Hypothalamus (tissue), 51 donors: ENCODE measurements at places on chromosomes 4 and X.

DNA sequence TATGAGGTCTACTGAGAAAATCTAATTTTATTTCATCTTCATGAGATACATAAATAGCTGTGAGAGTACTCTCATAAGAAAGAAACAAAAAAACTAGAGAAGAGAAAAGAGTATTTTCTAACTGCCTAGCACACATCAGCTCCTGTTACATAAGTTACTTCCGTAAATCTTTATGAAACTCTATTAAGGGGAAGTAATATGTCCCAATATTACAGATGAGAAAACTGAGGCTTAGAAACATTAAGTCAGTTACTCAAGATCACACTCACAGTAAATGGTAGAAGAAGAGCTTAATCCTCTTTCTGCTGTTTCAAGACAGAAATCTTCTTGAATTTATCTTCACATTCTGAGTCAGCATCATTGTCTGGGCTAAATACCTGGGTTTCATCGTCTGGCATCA lies 164.1 kb downstream of the DTHD1 start:
- DNase-seq = no peak

- no peak for DNase-seq
Measured at GRCh38 chr4:20323991-20324390, 72.3 kb downstream of the SLIT2 start.

DNA sequence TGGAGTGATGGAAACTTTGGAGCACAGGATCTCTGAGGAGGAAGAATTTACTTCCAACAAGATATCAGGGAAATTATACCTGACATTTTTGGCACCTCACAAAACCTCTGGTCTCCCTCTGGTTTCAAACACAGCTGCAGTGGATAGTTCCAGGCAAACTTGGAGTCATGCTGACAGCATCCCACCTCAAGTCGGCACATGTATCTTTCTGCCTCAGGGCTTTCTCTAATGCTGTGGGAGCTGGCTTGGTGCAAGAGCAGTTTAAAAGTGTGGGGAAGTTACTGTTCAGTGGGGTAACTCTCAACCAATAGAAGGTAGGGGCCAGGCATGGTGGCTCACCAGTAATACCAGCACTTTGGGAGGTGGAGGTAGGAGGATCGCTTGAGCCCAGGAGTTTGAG lies 207.1 kb upstream of the NHS start:
- no peak for DNase-seq

DNA sequence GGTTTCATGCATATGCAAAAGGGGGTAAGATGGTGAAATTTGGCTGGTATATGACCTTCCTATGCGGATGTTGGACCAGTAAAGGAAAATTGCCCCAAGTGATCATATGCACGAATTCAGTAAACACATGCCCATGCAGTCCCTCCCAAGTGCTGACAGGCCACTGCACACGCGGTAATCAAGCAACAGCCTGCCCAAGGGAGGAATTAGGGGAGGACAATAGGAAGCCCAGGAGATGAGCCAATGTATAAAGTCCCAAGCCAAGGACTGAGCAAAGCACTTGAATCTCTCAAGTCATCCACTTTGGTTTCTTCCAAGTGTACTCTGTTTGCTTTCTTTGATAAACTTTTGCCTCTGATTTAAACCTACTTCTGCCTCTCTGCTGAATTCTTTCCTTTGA lies 21.1 kb downstream of the MAGEB16 start:
- DNase-seq = no peak

DNA sequence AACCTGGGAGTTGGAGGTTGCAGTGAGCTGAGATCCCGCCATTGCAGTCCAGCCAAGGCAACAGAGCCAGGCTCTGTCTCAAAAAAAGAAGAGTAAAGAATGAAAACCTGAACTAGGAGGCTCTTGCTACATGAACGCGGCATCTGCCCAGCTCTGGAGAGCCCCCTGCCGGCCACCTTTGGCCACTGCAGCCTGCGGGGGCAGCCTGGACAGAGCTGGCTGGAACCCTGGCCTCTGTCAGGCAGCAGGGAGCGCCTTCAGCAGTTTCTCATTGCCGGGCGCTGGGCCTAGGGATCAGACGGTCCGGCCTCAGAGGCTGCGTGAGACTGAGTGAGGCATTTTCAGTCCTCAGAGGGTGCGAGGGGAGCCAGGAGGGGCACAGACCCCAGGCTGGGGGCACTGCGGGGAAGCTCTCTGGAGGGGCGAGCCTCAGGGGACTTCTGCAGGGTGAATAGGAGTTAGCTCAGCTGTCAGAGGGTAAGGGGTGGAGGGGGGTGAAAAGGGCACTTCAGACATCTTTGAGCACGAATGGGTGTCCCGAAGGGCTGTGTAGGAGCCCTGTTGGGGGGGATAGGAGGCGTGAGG lies 17.5 kb downstream of the DOK7 start:
- peak; percentile 4 for DNase-seq

- no peak for DNase-seq
Measured at GRCh38 chrX:10356979-10357378, 200.2 kb downstream of the CLCN4 start.

GRCh38 chr4:4841156-4841555 lies 18.3 kb upstream of the MSX1 start:
- DNase-seq = no peak

GRCh38 chr4:32216502-32216901 lies 1496.3 kb downstream of the PCDH7 start:
- no peak for DNase-seq

DNA sequence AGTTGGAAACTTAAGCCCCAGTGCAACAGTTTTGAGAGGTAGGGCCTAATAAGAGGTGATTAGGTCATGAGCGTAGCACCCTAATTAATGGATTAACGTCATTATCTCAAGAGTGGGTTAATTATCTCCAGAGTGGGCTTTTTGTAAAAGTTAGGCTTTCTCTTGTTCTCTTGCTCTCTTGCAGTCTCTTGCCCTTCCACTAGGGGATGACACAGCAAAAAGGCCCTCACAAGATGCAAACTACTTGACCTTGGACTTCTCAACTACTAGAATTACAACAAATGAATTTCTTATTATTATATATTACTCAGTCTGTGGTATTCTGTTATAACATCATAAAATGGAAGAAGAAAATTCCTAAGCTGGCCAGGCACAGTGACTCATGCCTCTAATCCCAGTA lies 22.1 kb upstream of the NDST3 start:
- no peak for DNase-seq

GRCh38 chr4:10057023-10057395 lies 35.7 kb upstream of the SLC2A9 start:
- DNase-seq = no peak

- DNase-seq = no peak
Measured at GRCh38 chr4:133537780-133538281, 388.7 kb downstream of the PCDH10 start.

DNA sequence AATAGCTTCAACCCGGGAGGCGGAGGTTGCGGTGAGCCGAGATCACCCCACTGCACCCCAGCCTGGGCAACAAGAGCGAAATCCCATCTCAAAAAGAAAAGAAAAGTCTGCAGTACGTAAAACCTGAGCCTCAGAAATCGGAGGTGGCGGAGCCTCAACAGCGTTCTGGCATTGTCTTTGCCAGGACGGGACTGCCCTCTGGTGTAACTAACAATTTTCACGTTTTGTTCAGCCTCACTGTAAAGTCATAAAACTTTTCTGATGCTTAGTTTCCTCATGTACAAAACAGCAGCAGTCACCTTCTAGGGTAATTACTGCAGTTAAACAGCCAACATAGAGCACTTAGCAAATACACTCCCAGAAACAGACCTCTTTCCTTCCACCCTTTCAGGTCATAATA lies 121.7 kb downstream of the RBM47 start:
- no peak for DNase-seq

GRCh38 chrX:21440911-21441310 lies 66.7 kb downstream of the CNKSR2 start:
- no peak for DNase-seq

DNA sequence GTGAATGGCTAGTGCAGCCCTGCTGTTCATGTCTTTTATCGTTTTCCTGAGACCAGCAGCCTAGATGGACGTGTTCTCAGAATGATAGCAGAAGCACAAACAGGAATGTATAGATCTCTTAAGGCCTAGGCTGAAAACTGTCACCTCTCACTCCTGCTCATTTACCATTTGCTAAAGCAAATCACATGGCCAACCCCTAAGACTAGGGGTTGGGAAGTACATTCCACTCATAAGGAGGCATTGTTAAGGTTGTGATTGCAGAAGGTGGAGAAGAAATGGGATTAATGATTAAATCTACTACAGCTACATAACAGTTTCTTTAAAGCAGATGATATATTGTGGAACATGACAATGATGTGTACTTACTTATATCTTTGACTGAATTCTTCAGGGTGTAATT lies 536.8 kb upstream of the FTHL17 start:
- DNase-seq = no peak

DNA sequence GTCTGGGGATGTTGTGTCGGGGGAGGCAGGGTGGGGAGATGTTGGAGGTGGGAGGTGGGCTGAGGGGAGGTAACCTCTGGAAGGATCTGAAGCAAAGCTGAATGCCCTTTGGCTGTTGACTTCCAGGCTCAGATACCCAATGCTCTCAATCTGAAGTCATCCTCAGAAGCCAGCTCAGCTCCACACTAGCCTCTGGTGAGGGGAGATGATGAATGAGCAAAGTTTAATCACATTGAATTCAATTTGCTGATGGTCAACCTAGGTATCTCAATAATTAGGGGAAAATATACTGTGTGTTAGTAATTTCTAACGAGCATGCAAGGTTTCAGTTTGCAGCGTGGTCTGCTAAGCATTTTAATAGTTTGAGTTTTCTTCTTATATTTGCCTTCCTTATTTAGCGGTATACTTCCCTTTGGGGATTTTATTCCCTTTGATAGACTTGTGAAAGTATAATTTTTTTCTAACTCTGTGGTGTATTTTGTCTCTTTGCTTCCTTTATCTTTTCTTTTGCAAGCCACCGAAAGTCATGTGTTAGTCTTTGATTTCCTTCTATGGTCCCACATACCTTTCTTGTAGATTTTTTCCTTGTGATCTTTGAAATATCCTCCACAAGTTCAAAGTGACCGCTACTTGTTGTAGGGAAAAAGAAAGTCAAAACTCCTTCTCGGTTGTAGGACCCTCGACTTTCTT lies 146.3 kb upstream of the LEF1 start:
- no peak for DNase-seq

DNA sequence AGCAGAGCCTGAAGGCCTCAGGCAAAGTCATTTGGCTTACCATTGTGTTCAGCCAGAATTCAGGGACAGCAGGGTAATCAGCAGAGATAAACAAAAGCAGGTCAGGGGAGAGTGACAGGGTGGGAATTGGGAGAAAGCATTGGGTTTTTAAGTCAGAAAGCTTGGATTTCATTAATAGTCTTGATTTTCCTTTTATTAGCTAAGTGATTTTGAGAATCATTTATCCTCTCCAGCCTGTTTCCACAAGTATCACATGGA lies 410.1 kb downstream of the HNRNPD start:
- no peak for DNase-seq

GRCh38 chrX:79161655-79162054 lies 17.2 kb downstream of the GPR174 start:
- DNase-seq = no peak

DNA sequence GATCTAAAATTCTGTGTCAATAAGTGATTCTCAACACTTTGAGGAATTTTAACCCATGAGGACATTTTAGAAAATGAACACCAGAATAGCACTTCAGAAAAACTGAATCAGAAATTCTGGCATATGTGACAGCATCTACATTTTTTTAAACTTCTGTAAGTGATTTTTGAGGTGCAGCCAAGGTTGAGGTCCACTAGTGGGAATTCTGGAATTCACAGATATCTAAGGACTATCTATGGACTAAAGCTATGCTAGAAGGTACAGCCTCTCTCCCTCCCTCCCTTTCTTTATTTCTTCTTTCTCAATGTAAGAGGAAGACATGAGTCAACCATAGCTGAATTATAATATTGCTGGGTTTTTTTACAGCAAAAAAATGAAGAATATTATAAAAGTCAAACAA lies 508.2 kb upstream of the ATOH1 start:
- no peak for DNase-seq

- DNase-seq = no peak
Measured at GRCh38 chrX:86066998-86067397, 19.6 kb upstream of the CHM start.

DNA sequence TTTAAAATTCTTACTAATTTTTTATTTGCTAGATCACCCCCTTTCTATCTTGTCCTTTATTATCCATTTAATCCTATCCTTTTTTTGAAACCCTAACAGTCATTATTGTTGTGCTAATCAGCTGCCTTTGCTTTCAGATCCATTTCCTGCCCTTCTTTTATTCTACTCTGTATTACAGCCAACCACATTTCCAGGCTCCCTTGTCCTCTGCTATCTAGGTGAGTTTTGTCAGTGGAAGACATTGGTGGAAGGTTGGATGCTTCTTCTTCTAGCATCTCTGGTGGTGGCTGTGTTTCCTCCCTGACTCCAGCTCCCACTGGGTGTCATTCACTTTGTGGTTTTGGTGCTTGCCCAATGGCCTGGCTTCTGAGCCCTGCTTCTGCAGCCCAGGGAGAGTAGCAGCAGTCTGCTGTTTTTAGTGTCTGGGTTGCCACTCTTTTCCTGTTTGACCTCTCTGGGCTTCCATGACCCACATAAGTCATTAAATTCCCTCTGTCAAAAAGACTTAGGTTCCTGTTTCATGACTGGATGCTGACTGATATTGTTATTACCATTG lies 225.2 kb upstream of the PGRMC2 start:
- no peak for DNase-seq

- no peak for DNase-seq
Measured at GRCh38 chr4:21248331-21248730, 548.1 kb downstream of the PACRGL start.

DNA sequence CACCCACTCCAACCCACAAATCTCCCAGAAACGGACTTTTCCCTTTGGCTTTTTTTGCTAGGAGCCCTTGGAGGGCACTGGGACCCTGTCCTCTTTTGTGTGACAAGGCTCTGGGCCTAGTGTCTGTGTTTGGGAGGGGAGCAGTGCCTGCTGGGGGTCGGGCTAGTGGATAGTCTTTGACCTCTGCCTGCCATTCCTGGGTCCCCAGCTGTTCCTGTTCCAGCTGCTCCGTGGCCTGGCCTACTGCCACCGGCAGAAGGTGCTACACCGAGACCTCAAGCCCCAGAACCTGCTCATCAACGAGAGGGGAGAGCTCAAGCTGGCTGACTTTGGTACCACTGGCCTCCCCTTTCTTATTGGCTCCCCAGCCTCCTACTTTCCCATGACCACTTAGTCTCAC lies 6.7 kb upstream of the USP11 start:
- DNase-seq = no peak

GRCh38 chr4:178602833-178603232 lies 1160.6 kb upstream of the AGA start:
- DNase-seq = no peak

- DNase-seq = no peak
Measured at GRCh38 chrX:9354918-9355317, 109.9 kb upstream of the TBL1X start.

GRCh38 chr4:71261633-71262121 lies 77.1 kb upstream of the SLC4A4 start:
- DNase-seq = no peak
